ENCODE measurements at places on chromosomes 1 and 21.

- no peak for DNase-seq
Measured at GRCh38 chr1:2789164-2789985, 12.1 kb downstream of the TTC34 start.

GRCh38 chr21:14583629-14584255, 37.6 kb upstream of the SAMSN1 start:
- no peak for DNase-seq

DNA sequence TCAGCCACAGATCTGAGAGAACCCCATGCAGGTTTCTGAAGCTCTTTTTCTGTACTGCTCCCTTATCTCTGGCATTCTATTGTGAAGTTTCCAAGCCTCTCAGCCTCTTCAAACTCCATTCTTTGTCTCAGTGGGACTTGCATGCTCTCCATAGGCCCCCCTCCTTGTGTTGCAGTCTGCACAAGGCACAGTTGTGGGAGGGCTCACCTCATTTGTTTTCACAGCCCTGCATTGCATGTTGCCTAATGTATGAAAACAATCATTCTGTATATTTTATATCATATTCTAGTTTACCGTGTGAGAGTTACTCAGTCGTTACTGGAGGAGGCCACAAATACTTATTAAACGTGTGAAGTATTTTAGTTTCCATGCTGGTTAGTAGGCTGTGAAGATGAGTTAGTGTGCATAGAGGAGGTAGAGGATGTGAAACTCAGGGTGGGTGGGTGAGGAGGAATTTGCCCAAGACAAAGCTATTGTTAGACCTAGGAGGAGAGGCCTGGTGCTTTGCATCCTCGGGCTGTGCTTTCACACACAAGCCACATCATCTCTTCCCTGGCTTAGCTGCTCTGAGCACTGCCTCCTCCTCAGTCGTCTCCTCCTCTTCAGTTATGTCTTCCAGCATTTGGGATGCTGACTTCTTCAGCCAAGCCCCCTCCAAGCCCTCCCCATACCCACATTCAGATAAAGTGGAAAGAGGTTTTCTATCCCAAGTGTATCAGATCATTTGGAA, 7.8 kb upstream of the CHI3L2 start:
- DNase-seq = peak; percentile 79

DNA sequence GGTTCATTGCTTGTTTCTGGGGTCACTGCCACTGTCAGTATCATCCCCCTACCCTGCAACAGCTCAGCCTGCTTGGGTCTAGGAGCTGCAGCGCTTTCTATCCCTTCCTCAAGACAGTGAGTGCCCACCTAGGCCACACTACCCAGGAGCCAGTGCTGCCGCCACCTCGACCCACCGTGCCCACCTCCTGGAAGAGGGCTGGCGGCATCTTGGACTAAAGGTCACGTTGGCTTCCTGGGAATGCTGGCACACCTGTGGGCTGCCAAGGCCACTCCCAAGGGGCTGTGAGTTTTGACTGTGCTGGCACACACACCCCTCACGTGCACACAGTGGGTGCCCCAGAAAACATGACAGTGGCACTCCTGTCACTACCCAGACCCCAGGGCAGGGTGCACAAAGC, 22.1 kb downstream of the CRYAA start:
- no peak for DNase-seq

DNA sequence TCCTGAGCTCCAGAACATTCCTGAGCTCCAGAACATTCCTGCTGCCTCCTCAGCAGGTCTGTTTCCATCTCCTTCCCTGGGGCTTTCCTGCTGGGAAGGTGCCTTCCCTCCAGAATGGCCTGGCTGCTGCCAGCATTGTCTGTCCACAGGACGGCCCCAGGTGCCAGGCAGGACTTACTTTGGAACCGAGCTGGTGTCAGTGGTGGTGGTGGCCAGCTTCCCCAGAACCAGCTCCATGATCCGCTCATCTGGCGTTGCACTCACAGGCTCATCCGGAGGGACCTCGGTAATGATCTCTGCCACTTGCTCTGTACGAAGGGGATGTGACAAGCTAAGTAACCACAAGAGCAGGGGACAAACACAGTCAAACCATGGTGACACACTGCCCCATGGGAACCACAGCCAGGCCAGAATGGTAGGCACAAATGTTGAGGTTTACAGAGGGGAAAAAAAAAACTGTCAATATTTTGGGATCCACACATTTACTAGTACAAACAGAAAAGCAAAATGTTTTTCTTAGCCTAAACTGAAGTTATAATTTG, 41.3 kb downstream of the PRDM15 start:
- no peak for DNase-seq

GRCh38 chr1:241638909-241639622, 1.1 kb downstream of the CHML start:
- peak; percentile 47 for DNase-seq

- no peak for DNase-seq
Measured at GRCh38 chr21:32347977-32348376, 44.8 kb downstream of the URB1 start.

DNA sequence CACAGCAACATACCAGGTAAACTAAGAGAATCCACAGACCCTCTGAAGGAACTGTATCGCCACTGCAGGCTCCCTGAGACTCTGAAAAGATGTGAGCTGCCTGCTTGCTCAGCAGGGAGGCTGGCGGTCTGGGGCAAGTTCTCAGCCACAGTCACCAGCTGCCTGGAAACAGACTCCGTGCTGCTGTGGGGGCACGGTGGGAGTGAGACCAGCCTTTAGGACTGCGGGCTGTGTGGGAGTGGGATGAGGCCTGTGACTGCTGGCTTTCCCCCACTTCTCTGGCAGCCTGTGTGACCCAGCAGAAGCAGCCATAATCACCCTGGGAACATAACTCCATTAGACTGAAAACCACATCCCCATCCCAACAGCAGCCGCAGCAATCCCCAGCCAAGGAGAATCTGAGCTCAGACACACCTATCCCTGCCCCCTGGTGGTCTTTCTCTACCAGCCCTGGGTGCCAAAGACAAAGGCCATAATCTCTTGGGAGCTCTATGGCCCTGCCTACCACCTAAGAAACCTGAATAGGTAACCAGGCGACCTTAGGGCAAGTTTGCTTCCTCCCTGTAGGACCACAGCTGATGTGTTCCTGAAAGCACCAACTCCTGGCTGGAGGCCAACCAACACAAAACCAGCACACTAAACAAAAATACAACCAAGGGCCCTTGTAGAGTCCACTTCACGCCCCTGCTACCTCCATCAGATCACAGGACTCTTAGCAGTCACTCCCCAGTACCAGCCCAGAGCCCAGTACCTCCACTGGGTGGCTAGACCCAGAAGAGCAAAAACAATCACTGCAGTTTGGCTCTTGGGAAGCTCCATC, 151.5 kb downstream of the SMYD3 start:
- DNase-seq = no peak

DNA sequence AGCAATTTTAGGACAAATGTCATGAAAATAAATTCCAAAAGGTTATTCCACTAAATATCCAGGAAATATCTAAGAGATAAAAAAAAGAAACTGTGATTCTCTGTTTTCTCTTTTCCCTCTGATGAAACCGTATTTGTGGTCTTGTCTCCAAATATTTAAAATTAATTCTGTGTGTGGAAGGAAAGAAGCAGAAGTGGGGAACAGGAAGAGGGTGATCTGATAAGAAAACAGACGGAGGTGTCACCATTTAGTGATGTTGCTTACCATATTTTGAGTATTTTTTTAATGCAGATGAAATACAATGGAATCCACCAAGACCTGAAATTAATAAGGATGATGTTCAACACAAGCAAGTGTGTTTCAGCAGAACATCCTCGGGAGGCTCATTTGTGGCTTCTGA, 29.6 kb downstream of the CLCA1 start:
- no peak for DNase-seq

- DNase-seq = no peak
Measured at GRCh38 chr1:19450811-19451515, 34.4 kb downstream of the CAPZB start.

GRCh38 chr1:8055973-8056372, 29.9 kb upstream of the ERRFI1 start:
- DNase-seq = no peak

DNA sequence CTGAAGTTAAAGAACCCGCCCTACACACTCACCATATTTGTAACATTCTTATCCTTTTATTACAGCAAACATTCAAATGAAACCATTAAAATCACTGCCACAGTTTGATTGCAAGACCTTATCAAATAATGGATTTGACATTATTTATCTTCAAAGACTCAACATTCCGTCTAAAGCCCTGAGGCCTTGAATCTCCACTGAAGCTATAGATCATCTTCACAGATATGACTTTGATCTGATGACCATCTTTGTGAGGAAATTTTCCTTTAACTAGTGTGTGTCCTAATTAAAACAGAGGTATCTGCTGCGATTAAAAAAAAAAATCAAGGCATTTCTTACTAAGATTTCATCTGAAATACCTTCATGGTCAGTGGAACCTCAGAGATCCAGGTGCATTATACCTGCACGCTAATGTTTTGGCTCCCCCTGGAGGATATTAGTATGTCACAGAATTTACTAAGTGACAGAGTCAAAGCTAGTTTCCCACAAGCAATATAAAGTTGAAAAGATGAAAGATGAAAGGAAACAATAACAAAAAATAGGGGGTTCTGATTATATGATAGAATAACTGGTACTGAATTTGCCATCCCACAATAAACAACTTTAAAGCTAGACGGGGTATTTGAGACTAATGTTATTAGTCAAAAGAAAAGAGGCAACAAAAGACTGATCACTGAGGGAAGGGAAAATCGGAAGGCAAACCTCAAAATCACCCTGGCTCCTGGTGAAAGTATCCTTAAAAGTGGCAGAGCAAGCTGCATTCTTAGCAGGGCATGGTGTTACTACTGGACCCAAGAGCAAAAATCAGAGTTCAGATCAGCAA, 923.4 kb downstream of the NCAM2 start:
- DNase-seq = peak; percentile 0

GRCh38 chr1:118985640-118986554, 2.2 kb downstream of the TBX15 start:
- no peak for DNase-seq

- no peak for DNase-seq
Measured at GRCh38 chr1:185821612-185822385, 87.6 kb downstream of the HMCN1 start.

GRCh38 chr1:9909234-9910046, 629 bp downstream of the CTNNBIP1 start:
- DNase-seq = no peak

DNA sequence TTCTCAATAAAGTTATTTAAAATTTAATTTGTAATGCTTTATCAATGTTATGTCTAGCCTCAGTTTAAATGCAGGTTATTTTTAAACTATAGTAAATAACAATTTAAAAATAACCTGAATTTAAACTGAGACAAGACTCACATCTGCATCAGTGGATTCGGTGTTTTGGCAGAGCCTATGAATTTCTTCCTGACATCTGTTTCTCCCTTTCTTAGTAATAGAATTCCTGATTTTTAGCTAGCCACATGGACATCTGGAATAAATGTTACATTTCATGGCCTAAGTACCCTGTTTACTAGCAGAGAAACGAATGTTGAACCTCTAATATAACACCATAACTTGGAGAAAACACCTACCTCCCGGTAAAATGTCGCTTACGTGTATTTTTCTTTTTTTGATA, 1141.6 kb upstream of the ADGRL2 start:
- DNase-seq = no peak

GRCh38 chr1:12601700-12602658, 16.0 kb downstream of the DHRS3 start:
- no peak for DNase-seq

DNA sequence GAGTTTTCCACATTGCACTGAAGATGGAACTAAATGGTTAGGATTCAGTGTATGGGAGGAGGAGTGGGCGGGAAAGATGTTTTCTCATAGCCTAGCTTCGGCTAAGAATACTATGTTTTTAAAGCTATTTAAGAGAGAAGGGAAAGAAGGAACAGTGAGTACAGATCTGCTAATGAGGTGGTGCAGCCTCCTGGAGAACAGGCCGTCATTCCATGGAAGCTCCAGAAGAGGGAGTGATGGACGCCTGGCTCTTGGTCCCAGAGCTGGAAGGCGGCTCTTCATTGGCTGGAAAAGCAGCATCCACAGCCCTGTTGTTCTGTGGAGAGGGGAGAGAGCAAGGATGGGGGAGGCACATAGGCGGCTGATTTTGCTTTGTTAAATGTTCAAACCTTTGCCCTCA, 6.9 kb downstream of the CAMK1G start:
- DNase-seq = no peak

DNA sequence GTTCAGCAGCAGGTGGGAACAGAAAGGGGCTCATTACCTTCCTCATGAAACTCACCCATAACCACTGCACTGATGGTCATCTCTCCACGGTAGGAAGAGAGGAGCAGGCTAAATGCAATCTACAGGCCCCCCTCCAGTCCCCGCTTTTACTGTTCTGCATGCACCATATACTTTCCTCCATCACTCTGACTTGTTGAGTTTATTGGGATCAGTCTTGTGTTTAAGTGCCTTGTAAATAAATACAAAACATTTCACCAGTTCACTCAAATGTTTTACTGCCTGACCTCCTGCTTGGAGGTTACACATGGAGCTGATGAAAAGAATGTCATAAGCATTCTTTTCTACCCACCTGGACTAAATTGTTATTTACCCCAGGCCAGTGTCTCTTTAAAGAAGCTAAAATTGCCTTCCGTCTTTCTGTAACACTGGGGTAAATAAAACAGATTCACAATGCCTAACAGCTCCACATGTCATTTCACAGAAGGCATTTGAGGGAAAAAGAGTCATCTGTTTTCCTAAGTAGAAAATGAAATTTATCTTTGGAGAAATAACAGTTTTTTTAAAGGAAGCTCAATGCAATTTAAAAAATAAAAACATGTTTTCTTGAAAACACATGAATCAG, 30.7 kb downstream of the PTPN14 start:
- DNase-seq = no peak

- no peak for DNase-seq
Measured at GRCh38 chr1:54971317-54971791, 9.1 kb upstream of the TMEM61 start.

DNA sequence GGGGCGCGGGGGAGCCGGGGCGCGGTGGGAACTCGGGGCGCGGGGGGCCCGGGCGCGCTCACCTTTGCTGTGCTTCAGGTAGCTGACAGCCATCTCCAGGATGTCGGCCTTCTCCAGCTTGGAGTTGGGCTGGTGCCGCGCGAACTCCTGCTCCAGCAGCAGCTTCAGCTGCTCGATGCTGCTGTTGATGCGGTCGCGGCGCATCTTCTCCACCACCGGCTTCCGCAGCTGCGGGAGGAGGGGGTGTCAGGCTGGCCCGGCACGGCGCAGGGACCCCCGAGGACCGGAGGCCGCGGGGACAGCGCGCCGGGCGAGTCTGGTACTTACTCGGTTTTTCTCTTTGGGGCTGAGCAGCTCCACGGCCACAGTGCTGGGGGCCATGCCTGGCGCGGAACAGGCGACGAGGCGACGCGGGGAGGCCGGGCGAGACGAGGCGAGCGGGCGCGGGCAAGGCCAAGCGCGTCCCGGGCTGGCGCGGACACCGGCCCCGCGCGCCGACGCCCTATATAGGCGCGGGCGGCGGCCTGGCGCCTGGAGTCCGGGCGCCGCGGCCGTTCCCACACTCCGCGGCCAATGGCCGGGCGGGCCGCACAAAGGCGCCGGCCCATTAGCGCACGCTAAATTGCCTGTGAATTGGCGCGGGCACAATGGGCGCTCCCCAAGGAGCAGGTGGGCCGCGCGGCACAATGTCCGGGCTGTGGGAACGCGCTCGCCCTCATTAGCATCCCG, at the start of gene HES5:
HES5 (minus strand) TSS at position 480 of the 729 bp plus-strand sequence; CDS start at position 381, 99 bp downstream.
- no peak for DNase-seq

All from thymus (tissue), 14 donors.